ENCODE measurements at places on chromosomes 7 and 10. TPM values are rescaled to one million over a fixed set of nuclear protein-coding genes. Genes with fewer than 3 reads are reported as not detected.

Gene BHLHA15
- polyA plus RNA-seq = 0.42 TPM

Gene AS3MT
- polyA plus RNA-seq = 23.2 TPM

Gene AKR1C4
- polyA plus RNA-seq = 0.10 TPM

Gene ATRNL1
- polyA plus RNA-seq = 31.3 TPM

Gene NSMCE4A
- polyA plus RNA-seq = 67.0 TPM
